ENCODE measurements at places on chromosomes 1 and 21. TPM values are rescaled to one million over a fixed set of nuclear protein-coding genes. Genes with fewer than 3 reads are reported as not detected.

GRCh38 chr1:170558731-170559130 is 26.8 kb downstream of the GORAB start:
- no peak for DNase-seq

GRCh38 chr1:173856903-173857302 is 10.9 kb downstream of the GAS5 start:
- no peak for DNase-seq

DNA sequence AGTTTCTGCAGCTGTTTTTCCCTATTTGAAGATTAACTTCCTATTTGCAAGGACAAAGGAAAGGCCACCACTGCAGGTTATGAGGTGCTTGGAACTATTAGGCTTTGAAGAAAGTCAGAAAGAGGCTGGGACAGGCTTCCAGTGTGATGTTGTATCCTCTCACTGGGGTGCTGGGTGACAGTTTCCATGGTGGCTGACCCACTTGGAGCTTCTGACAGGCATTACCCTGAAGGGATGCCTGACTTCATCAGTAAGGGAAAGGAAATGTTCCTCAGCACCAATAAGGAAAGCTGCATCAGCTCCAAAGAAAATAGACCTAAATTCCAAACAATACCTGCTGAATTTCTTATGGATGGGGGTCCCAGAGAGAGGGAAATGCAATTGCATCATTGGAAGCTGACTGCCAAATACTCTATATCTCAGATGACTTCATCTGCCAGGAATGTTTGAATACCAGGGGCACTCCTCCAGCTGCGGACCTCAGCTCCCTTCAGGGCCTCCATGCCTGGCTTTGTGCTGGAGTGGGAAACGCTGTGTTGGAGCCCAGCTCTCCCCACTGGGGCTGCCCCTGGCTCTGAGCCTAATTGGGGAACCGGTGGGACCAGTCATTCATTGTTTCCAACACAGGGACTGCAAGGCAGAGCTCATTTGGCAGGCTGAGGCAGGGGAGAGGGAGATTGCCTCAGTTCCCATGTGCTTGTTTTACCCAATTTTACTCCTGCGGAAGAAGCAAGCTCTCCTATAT is 76.6 kb downstream of the RGL1 start:
- peak; percentile 93 for DNase-seq

Gene AGO1
- 24.2 TPM for polyA plus RNA-seq

Gene MRPS15
- polyA plus RNA-seq = 52.2 TPM
